ENCODE measurements at places on chromosomes 11 and 22.

GRCh38 chr22:44947049-44947448 lies 62.8 kb downstream of the PHF21B start:
- DNase-seq: no peak

DNA sequence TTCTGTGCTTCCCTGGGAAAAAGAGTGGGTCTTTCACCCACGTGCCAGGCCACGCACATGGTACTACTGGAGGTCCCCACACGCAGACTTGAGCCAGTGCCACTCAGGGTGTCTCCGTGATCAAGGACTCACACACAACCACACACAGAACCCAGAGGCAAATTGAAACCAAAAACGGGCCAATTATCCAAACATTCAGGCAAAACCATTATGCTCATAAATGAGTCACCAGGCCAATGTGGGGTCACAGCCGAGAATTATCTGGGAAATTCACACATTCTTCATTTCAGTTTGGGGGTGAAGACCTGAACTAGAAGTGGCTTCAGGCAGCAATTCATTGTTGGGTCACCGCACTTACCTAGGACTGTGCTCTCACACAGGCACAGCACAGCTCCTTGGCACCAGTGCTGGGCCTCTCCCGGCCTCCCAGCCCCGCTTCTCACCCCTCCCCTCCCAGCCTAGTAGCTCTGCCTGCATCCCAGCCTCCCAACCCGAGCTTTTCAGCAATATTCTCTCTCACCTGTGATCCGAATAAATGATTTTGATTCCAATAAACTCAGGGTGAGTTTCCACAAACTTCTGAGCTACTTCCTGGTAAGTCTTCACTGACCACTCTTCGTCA lies 28.0 kb downstream of the ADA2 start:
- DNase-seq: no peak

DNA sequence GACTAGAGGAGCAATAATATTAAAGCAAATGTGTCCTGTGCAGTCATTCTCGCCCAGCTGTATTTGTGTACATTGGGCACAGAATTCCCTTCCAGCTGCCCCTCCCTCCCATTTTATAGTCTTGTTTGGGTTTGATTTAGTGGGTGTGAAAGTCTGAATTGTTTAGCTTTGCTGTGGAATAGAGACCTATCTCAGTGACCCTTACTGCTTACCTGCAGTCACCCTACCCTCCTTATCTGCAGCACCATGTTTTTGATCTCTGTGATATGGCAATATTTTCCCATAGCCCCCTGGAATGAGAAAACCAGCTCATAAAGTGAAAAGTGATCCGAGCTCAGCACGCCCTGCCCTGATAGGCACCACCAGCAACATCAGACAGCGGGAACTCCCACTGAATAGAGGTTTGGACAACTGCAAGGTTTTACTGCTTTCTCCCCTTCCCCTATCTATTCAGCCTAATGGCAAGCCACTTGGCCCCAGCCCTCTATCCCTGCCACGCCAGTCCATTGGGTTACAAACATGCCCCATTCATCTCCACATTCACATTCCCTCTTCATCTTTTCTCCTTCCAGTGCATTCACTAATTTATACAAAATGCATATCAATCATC lies 199.0 kb downstream of the ETS1 start:
- DNase-seq: no peak

DNA sequence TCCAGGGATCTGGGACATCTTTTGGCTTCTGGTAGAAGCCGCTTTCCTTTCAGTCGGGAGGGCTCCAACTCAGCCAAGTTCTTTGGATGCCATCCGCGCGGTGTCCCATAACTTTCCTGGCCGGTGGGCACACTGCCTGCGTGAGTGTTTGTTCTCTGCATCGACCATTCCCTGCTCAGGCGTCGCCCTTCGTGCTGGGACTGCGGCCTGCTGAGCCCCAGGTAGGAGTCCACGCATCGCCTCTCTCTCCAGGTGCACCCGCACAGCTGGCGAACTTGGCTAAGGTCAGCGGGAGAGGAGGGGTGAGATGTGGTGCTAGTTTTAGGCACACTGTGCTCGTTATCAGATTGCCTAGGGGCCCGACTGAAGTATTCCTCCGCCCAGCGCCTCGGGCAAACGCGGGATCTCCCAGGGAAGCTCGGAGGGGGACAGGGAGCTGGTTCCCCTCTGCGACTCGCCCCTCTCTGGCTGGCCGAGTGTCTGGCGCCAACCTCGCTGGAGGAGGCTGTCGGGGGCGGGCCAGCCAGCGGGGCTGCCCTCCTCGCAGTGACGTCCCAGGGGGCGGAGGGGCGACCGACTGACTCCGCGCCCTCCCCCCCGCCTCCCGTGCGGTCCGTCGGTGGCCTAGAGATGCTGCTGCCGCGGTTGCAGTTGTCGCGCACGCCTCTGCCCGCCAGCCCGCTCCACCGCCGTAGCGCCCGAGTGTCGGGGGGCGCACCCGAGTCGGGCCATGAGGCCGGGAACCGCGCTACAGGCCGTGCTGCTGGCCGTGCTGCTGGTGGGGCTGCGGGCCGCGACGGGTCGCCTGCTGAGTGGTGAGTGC lies at the start of gene LAYN:
Gene LAYN, plus strand, starts transcription at position 607 of the 823 bp plus-strand sequence. Its CDS starts 124 bp downstream, at position 731.
- DNase-seq: peak; percentile 36
